Activated CD8-positive, alpha-beta T cell treated with anti-CD3 and anti-CD28 coated beads for 36 hours (primary cell): ENCODE measurements at places on chromosomes 1 and 21. TPM values are rescaled to one million over a fixed set of nuclear protein-coding genes. Genes with fewer than 3 reads are reported as not detected.

- H3K27me3 ChIP-seq = no peaks in the 10 kb centered on the region
- peak; percentile 83 for DNase-seq
Observed at GRCh38 chr1:23904748-23905357, 8.3 kb downstream of the CNR2 start.

- no peak overlapping the region for H3K27ac ChIP-seq
- DNase-seq = no peak
- no peak overlapping the region for H3K4me3 ChIP-seq
Observed at GRCh38 chr1:210438928-210439841, 110.5 kb downstream of the HHAT start.

DNA sequence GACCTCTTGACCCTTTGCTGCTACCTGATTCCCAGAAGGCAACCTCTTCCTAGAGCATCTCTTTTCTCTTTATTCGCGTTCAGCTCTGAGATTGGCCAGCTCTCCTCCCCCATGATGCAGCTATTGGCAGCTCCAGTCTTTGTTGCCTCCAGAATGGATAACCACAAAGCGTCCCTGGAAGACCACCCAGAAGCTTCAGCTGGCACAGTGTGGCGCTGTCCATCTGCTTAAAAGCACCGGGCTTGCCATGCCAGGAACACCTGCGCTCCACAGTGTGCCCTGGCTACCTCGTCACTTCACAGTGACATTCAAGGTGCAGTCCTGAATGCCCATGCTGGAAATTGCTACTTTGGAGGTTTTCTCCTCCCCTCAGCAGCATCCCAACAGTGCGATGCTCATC, 353.9 kb downstream of the LMO4 start:
- H3K36me3 ChIP-seq = no peaks in the 10 kb centered on the region
- H3K4me3 ChIP-seq = no peak overlapping the region
- H3K27me3 ChIP-seq = peaks cover 1% of the 10 kb centered on the region

GRCh38 chr1:29962831-29963247, 726.5 kb downstream of the PTPRU start:
- H3K4me1 ChIP-seq = no peaks in the 10 kb centered on the region
- H3K4me3 ChIP-seq = no peak overlapping the region
- no peaks in the 10 kb centered on the region for H3K36me3 ChIP-seq

DNA sequence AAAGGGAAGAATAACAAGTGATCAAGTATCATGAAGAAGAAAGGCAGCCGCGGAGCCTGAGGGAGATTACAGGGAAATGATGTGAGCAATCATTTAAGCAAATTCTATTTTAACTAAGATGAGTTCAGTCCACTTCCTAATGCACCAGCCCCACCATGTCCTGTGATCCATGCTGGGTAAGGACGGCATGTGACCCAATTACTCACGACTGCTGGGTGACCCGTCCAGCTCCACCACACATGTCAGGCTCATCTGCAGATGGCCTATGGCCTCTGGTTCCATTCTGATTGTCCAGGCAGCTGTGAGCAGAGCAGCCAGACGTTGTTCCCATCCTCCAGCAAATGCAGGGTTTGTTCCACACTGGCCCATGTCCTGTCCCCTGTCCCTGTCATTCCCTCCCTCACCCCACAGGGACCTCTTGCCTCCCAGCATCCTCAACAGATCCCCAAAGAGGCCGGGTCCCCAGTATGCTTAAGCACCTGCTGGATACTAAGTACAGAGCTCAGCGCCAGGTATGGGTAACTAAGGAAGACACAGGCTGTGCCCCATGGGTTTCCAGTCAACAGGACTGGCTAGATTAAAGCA, 87.9 kb downstream of the MATN1 start:
- no peaks in the 10 kb centered on the region for H3K27me3 ChIP-seq
- H3K27ac ChIP-seq = no peak overlapping the region
- no peak overlapping the region for H3K4me3 ChIP-seq
- DNase-seq = no peak
- no peaks in the 10 kb centered on the region for H3K4me1 ChIP-seq

INSRR gene
- total RNA-seq = 0.54 TPM
